ENCODE measurements at places on chromosomes 5 and 9.
A peak's percentile ranks its signal among the peaks of the same experiment; 100 is the strongest.

GRCh38 chr5:91690921-91691320, 307.8 kb upstream of the ARRDC3 start:
- DNase-seq = no peak
- no peaks in the 10 kb centered on the region for H3K36me3 ChIP-seq
- no peaks in the 10 kb centered on the region for H3K4me1 ChIP-seq
- H3K27ac ChIP-seq = no peak overlapping the region
- peaks cover 7% of the 10 kb centered on the region for H3K27me3 ChIP-seq

- H3K4me3 ChIP-seq = no peak overlapping the region
- peaks cover 4% of the 10 kb centered on the region for H3K36me3 ChIP-seq
- no peaks in the 10 kb centered on the region for H3K27me3 ChIP-seq
- peaks cover 4% of the 10 kb centered on the region for H3K4me1 ChIP-seq
- no peak overlapping the region for H3K27ac ChIP-seq
Measured at GRCh38 chr9:7094052-7094451, 336.3 kb downstream of the KDM4C start.

- H3K4me1 ChIP-seq = no peaks in the 10 kb centered on the region
- no peak overlapping the region for H3K4me3 ChIP-seq
Measured at GRCh38 chr9:31325778-31326177, 1058.7 kb upstream of the ACO1 start.

DNA sequence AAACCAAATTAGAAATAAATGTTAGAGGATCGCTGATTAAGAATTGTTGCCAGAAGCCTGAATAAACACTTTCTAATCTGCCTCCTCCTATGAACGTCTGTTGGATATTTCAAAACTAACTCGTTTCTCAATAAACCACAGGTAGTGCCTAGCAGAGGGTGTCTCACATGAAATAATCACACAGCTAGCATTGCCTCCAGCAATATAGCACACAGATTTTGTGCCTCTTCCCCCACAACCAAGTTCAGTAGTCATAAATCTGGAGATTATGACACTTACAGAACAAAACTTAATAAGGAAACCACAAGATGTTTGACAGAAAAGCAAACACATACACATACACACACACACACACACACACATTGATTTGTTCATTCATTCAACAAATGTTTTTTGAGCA, 173.2 kb upstream of the CDH10 start:
- H3K36me3 ChIP-seq = peaks cover 3% of the 10 kb centered on the region
- H3K27me3 ChIP-seq = no peaks in the 10 kb centered on the region
- H3K27ac ChIP-seq = no peak overlapping the region
- no peaks in the 10 kb centered on the region for H3K4me1 ChIP-seq
- no peak overlapping the region for H3K4me3 ChIP-seq
- no peak for DNase-seq

- H3K4me3 ChIP-seq = no peak overlapping the region
- peaks cover 48% of the 10 kb centered on the region for H3K4me1 ChIP-seq
- no peaks in the 10 kb centered on the region for H3K36me3 ChIP-seq
- H3K27ac ChIP-seq = no peak overlapping the region
Measured at GRCh38 chr9:92737216-92737606, 27.4 kb downstream of the BICD2 start.

- H3K27ac ChIP-seq = no peak overlapping the region
- H3K36me3 ChIP-seq = peaks cover 5% of the 10 kb centered on the region
- H3K4me1 ChIP-seq = peaks cover 15% of the 10 kb centered on the region
- no peaks in the 10 kb centered on the region for H3K27me3 ChIP-seq
Measured at GRCh38 chr5:176144508-176144907, 93.7 kb upstream of the SIMC1 start.

GRCh38 chr5:34790069-34790468, 48.9 kb upstream of the TTC23L start:
- H3K27ac ChIP-seq = no peak overlapping the region
- H3K4me1 ChIP-seq = peaks cover 5% of the 10 kb centered on the region
- no peaks in the 10 kb centered on the region for H3K27me3 ChIP-seq
- DNase-seq = no peak
- H3K4me3 ChIP-seq = no peak overlapping the region

GRCh38 chr5:43121913-43122484, 1.3 kb downstream of the ZNF131 start:
- peak overlapping the region; percentile 95 for H3K27ac ChIP-seq
- peak overlapping the region; percentile 98 for H3K4me3 ChIP-seq
- no peaks in the 10 kb centered on the region for H3K36me3 ChIP-seq
- H3K27me3 ChIP-seq = peaks cover 8% of the 10 kb centered on the region

DNA sequence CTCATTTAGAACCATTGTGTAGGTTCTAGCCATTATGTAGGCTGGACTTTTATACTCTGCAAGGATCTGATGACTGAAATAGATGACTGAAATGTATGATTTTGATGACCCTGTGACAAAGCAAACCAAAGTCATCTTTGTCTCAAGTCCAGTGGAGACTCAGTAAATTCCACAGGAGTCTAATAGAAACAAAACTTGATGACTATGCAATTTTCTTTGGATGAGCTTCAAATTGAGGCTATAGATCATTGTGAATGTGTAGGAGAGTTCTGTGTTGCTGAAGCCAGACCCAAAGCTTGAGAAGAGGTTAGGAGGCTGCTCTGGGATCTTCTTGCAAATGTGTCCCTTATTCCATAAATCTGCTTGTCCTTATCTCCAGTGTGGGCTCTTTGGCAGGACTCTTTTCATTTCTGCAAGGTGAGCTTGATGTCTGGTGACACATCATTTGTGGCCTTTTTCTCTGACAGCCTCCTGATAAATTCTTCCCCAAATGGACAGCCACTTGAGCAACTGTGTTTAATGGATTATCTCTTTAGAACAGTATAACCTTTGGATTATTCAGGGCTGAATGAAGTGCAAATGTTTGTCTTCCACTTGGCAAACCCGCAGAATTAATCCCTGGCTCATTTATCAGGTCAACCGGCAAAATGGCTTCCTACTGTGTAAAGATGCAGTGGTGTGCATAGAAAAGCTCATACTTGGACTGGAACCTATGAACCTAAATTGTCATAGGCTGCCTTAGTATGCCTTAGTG, 235.1 kb upstream of the ANKH start:
- DNase-seq = no peak
- no peaks in the 10 kb centered on the region for H3K36me3 ChIP-seq
- no peaks in the 10 kb centered on the region for H3K27me3 ChIP-seq
- H3K4me1 ChIP-seq = no peaks in the 10 kb centered on the region

DNA sequence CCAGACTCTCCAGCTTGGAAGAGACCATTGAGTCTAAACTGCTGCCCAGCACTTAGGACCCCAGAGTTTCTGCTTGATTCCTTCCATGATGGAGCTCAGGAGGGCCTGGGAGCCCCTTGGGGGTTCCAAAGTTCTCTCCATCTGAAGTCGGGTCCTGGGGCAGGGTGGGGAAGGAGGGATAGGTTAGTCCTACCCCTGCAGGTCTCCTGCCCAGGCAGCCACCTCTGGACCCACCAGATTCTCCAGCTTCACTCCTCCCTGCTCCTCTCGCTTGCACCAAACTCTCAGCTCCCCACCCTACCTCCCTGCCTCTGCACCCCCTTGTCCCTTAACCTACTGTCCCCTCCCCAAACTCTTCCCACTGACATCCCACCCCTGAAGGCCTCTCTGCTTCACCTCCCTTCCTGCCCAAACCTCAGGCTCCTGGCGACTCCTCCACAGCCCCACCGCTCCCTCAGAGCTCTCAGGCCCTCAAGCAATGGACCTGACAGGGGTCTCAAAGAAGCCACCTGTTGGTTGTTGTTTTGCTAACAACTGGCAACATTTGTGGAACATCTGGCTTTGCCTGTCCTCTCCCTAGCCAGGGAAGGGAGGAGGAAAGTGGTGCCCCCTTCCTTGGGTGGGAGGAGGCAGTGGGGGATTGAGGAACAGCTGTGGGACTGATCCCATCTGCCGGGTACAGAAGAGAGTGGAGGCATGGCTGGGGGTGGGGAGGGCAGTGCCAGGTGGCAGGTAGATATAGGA, 137.5 kb downstream of the RGS3 start:
- peaks cover 23% of the 10 kb centered on the region for H3K4me1 ChIP-seq
- no peak for DNase-seq
- H3K4me3 ChIP-seq = no peak overlapping the region
- no peaks in the 10 kb centered on the region for H3K36me3 ChIP-seq

DNA sequence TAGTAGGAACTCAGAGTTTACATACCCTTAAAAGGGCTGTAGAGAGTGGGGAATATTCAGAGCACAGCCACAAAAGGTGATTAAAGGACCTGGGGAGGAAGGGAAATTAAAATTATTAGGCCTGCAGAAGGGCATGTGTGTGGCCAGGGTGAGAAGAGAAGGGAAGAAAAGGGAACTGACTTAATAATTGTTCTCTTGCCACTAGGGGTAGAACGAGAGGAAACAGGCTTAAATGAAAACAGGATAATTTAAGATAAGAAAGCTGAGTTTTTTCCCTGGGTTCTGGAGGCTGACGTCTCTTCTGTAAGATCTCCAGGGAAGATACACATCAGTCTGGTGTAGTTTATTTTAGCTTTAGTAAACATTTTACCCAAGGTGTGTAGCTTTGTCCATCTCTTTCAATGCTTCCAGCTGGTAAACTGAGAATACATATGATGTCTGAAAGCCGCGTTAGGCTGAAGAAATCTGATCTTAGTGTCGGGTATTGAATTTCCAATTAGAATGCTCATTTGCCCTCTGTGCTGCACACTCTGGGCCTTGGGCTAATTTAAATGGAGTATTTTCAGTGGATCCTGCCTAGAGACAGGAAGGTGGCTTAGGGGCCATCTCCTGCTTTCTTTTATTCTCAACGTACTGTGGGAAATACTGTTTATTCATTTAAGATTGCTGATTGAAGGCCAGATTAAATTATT, 416.8 kb downstream of the TMEM38B start:
- peak overlapping the region; percentile 85 for H3K27ac ChIP-seq
- no peaks in the 10 kb centered on the region for H3K27me3 ChIP-seq
- no peak for DNase-seq

- no peaks in the 10 kb centered on the region for H3K36me3 ChIP-seq
- H3K4me1 ChIP-seq = peaks cover 8% of the 10 kb centered on the region
- no peak overlapping the region for H3K27ac ChIP-seq
- H3K27me3 ChIP-seq = peaks cover 2% of the 10 kb centered on the region
- DNase-seq = no peak
Measured at GRCh38 chr5:169062690-169063089, 238.2 kb downstream of the SLIT3 start.

- DNase-seq = no peak
- no peak overlapping the region for H3K4me3 ChIP-seq
- no peaks in the 10 kb centered on the region for H3K4me1 ChIP-seq
- H3K36me3 ChIP-seq = no peaks in the 10 kb centered on the region
- no peak overlapping the region for H3K27ac ChIP-seq
Measured at GRCh38 chr5:175246889-175247520, 197.0 kb downstream of the DRD1 start.

DNA sequence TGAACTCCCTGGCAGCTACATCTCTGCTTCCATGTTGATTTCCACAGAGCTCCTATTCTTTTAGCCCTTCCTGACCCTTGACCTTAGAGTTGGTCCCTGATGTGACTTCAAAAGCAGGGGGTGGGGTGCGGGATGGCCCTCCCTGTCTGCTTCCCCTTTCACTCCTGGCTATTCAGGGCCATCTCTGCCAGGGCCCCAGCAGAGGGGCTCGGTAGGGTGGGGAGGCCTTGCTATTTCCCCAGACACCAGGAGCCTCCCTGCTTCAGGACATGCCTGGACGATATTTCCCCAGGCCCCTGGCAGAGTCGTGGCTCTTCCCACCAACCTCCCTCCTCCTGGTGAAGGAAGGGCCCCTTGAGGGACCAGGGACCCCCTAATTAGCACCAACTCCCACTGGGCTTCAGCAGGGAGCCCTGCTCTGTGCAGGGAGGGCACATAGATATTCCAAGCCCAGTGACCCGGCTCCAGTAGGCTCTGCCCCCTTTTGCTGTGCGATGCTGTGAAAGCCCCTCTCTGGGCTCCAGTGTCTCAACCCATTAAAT, 17.3 kb downstream of the CORO2A start:
- peaks cover 5% of the 10 kb centered on the region for H3K27me3 ChIP-seq
- no peak overlapping the region for H3K4me3 ChIP-seq

Data from glutamatergic neuron (in vitro differentiated cells).